ENCODE measurements at places on chromosomes 2 and 18. TPM values are rescaled to one million over a fixed set of nuclear protein-coding genes. Genes with fewer than 3 reads are reported as not detected.

SNRNP200 gene
- total RNA-seq, result 78.3 TPM

GRCh38 chr2:218605432-218605831 is 2.3 kb upstream of the PLCD4 start:
- DNase-seq, result no peak

GRCh38 chr2:240620859-240621258 is 4.4 kb upstream of the GPR35 start:
- DNase-seq, result no peak

DNA sequence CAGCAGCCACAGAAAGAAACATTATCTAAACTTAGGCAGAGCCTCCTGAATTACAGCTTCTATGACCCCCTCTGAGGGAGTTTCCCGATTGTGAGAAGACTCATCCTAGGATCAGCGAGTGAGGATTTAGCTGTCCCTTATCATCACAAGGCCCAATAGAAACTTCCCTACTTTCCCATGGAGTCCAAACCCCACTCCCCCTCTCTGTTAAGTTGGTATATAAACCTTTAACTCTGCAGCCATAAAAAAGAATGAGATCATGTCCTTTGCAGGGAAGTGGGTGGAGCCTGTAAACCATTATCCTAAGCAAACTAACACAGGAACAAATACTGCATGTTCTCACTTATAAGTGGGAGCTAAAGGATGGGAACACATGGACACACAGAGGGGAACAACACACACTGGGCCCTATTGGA is 78.8 kb downstream of the MYL12B start:
- no peak for DNase-seq
